ENCODE measurements at places on chromosomes 2 and 18. TPM values are rescaled to one million over a fixed set of nuclear protein-coding genes. Genes with fewer than 3 reads are reported as not detected.

FLACC1 gene
- 0.75 TPM for total RNA-seq

ALLC gene
- not detected for total RNA-seq

HOXD3 gene
- 0.66 TPM for total RNA-seq

ANKRD12 gene
- 30.7 TPM for total RNA-seq

PARD6G gene
- 6.1 TPM for total RNA-seq

TMEM37 gene
- total RNA-seq: not detected

ZNF804A gene
- 8.0 TPM for total RNA-seq

MC5R gene
- total RNA-seq: not detected

NAT8 gene
- total RNA-seq: not detected

ACMSD gene
- not detected for total RNA-seq

PLGLB1 gene
- total RNA-seq: not detected

RAB6C gene
- total RNA-seq: not detected

SLC30A3 gene
- not detected for total RNA-seq

IL1R1 gene
- total RNA-seq: 12.7 TPM

UGT1A10 gene
- not detected for total RNA-seq

C2orf66 gene
- total RNA-seq: 0.05 TPM

HOXD8 gene
- total RNA-seq: 16.8 TPM

All from SJSA1 (cell line).